ENCODE measurements at places on chromosomes 7 and 10. TPM values are rescaled to one million over a fixed set of nuclear protein-coding genes. Genes with fewer than 3 reads are reported as not detected.
A peak's percentile ranks its signal among the peaks of the same experiment; 100 is the strongest.

DNA sequence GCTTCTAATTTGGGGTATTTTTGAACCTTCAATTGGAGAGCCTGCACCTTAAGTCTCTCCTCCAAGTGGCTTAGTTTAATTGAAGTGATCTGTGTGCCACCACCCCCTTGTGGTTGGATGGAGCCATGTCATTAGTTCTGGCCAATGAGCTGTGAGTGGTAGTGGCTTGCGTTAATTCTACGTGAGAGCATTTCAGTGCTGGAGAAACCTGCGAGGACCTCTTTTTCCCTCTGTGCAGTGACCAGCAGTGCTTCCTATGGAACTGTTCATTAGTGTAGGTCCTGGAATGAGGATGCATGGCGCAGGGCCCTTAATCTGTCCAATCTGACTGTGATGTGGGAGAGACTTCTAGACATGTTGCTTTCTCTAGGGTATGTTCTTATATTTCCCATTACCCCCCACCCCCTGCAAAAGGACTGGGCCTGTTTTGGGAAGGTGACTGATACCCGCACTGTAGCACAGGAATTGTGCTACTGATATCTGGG is 3.8 kb downstream of the HILPDA start:
- peak; percentile 57 for DNase-seq

GRCh38 chr10:87750001-87750671 is 67.9 kb downstream of the ATAD1 start:
- DNase-seq, result no peak

DNA sequence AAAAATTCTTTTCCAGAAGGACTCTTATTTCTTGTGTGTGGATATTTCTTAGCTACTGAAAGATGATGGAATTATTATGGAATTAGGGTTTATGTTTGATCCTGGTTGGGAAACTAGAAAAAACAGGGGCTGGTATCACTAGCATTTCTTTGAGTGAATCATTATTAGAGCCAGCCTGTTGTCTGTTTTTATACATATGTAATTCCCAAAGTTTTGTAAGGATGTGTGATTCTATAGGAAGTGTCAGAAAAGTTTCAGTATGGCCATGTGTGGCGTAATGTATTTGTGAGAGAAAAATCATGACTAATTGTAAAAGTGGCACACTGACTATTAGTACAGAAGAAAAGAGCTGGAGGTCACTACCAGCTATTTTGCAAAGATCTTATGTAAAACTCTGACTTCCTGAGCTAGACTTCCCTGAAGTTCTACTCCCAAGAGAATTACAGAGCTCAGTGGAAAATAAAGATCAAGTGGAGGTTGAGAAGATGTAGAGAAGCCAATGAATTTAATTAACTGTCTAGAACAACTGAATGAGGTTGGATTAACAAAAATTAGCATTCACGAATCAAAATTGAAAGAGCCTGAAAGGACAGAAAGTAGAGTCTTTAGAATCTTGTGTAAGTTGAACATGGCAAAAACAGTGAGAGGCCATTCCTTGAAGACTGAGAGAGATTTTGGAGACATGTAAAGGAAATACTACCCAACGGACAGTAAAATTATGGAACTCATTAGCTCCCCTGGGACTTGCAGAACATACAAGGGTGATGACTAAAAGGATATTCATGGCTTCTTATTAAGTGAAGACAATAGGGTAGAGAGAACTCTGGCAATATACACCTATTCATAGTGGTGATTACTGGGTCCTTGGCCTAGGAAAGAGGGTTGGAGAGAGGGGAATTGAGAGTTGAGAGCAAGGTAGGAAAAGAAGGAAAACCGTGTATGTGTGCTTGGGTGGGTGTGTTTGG is 12.5 kb downstream of the ZNF365 start:
- no peak for DNase-seq

DNA sequence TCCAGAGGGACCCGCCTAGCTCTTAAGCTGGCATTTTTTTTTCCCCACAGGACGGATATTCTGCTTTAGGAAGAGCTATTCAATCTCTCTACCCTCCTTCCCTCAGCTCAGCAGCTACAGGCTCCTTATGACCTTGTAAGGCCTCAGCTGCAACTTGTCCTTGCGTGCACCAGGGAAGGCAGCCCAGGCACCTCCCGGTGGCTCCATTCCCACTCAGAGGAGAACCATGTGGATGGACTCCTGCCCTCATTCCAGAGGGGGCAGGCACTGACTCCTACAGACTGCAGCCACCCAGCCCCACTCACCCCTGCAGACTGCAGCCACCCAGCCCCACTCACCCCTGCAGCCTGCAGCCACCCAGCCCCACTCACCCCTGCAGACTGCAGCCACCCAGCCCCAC is 73.7 kb downstream of the ITIH5 start:
- no peak for DNase-seq

DNA sequence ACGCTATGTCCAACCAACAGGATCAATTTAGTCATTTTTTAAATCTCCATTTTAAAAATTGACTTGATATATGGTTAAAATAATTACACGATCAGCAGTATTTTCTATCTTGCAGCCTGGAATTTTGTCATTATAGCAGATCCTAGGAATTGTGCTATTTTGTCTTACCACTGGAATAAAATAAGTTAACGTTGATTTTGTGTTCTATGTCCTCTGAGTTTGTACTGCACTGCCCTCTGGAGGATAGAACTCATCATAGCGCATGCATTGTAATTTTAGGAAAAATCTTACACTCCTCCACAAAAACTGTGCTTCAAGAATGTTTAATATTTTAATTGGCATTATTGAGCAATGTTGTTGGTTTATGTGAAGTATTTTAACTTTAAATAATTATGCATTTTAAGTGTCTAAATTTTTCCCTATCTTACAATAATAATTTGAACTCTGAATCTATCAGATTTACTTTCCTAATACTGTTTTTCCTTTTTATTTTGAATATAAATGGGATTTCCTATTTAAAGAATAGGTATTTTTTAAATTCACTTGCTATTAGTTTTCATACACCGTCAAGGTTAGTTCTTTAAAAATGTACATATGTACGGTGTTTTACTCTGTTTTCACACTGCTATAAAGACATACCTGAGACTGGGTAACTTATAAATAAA is 220.1 kb downstream of the PPP1R3A start:
- DNase-seq, result no peak

GRCh38 chr10:131994435-131994834 is 12.7 kb upstream of the BNIP3 start:
- DNase-seq, result no peak

DNA sequence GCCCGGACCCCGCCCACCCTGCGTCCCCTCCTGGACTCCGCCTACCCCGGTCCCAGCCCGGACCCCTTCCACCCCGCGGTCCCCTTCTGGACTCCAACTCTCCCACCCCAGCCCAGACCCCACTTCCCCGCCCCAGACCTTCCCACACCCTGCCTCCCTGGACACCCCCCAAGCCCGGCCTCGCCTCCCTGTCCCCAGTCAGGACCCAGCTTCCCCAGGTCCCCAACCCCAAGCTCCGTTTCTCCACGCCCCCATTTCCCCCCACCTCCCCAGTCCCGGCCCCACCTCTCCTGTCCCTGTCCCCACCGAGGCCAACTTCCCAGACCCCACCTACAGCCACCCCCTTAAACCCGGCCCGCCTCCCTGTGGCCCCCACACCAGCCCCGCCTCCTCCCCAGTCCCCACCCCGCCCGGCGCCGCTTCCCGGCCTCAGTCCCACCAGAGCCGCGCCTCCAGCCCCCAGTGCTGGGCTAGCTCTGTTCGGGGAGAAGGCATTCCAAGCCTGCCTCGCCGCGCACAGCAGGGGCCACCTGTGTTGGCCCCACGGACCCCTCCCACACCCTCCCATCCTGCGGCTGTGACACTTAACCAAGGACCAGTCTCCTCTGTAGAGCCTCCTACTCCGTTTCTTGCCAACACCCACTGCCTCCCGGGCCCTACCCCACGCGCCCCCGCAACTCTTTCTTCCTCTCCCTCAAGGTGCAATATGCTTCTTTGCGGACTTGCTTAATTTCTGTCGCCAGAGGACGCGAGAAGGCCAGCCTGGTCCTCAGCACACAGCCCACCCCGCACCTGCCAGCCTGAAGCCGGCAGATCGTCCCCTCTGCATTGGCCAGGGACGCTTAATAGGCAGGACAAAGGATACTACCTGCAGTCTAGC is 736 bp upstream of the ITIH5 start:
- DNase-seq, result no peak

DNA sequence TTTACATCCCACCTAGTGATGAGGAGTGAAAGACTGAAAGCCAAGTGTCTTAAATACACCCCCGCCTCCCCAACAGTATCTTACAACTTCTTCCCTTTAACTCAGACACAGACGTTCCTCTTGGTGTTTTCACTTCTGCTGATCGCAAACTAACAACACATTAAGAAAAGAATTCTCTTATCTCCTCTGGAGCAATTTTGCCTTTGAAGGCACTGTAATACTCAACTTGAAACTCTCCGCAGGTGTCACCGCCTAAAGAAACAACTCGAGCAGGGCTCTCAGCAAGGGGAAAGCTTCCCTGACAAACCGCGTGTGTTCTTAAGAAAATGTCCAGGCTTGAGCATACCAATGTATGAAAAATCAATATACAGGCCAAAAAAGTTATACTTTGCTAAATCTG is 452 bp downstream of the SEMA3C start:
- peak; percentile 29 for DNase-seq

GRCh38 chr10:11144626-11145494 is 127.2 kb downstream of the CELF2 start:
- no peak for DNase-seq

GRCh38 chr10:76298329-76298728 is 866.9 kb downstream of the LRMDA start:
- no peak for DNase-seq

- no peak for DNase-seq
Measured at GRCh38 chr7:23907012-23907411, 197.0 kb downstream of the STK31 start.

DNA sequence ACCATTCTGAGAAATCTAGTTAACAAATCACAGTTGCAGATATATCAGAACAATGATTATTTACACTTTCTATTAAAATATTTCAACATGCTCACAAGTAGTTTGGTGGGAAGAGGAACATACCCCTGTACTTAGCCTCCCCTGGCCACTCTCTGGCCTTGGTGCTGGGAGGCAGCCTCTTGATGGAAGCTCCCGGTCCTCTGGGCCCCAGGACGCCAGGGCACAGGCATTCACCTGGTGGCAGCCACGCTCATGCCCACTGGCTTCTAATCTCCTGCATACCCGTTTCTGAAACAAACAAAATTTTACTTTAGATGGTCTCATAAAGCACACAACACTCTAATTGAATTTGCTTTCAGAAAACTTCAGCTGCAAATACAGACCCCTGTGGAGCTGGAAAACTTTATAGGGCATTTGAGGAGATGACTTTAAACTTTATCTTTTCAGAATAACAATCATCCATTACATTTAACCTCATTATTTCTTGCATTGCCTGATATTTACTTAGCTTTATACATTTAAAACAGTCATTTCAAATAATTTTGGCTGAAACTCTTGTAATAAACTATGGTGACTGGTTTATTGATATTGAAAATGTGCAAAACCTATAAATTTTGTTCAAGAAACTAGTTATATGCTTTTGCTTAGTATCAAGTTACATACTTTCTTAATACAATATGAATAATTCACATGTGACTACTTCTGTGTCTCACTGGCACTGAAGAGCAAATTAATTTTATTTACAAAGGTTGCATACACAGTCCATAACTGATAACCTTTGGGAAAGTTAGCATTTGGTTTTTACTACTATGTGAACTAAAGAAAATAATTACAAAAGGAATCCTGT is 30.8 kb downstream of the C10orf143 start:
- no peak for DNase-seq

DNA sequence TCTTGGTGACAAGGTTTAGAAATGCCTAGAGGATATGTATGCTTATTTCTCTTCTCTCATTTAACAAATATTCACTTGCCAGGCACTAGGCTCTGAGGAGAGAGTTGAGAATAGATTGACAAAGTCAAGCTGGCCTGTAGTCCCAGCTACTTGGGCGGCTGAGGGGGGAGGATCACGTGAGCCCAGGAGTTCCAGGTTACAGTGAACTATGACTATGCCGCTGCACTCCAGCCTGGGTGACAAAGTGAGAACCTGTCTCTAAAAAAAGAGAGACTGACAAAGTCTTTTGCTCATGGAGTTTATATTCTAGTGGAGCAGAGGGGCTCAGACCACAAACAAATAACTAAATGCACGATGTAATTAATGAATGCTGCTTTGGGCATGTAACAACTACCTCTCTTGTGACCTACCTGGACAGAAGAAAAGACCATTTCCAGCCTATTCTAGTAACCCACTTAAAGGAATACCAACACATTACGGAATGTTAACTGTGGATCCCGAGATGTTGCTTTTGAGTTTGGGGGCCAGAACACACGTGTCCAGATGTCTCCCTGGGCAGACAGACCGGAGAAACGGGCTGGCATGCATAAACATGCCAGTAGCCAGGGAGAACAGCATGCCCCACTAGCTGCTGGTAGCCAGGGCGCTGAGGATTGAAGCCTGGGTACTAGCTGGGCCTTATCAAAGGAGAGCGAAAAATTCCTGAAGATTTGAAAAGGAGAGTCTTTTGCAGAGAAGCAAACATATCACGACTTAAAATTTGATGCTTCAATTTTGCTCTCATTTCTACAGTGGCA is 2.6 kb upstream of the BMPR1A start:
- no peak for DNase-seq

GRCh38 chr7:30140456-30140855 is 5.7 kb downstream of the MTURN start:
- DNase-seq, result no peak

DNA sequence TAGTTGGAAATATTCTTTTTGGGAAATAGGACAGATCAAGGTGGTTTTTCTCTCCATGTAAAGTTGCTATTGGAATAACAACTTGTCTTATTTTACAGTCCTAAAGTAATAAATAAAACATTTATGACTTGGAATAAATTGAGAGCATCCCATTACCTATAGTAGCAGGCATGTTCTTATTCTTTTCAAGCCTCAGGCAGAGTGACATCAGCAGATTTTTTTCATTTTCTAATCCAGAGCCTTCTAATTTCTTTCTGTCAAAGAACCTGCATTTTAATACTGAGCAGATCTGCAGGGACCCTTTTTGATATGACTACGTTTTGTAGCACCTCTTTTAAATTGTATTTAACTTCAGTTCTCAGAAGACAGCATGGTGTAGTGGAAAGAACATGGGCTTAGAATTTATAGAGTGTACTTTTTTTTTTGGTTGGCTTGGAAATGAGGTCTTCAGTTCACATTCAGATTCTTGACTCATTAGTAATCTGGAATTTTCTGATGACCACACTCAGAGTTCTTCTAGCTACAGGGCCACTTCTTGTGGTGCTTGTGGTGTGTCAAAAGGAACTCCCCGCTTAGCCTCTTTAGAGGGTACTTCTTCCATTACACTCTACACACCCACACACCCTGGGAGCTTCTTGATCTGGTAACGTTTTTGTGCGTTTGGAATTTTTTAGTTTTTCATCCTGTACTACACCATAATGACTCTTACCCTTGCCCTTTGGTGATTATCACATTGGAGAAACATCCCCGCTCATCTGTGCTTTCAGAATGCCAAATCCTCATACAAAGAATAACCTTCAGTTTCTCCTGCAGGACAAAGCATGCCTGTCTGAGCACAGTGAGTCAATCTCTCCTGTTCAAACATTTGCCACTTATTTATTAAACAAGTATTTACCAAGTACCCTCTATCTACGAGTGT is 34.6 kb downstream of the AGK start:
- DNase-seq, result no peak

- DNase-seq, result peak; percentile 80
Measured at GRCh38 chr7:76296743-76297740, 5.4 kb upstream of the HSPB1 start.

GRCh38 chr7:27614095-27614494 is 48.6 kb downstream of the HIBADH start:
- DNase-seq, result no peak

Gene CDH23
- total RNA-seq, result 1.0 TPM

Gene TRIM74
- 0.39 TPM for total RNA-seq

Gene SEC31B
- 5.1 TPM for total RNA-seq

Gene IFIT1B
- total RNA-seq, result not detected

Gene ZNF438
- 0.58 TPM for total RNA-seq

Gene ADCY1
- 3.6 TPM for total RNA-seq

Gene NPY4R
- total RNA-seq, result 0.56 TPM

Gene CHAT
- 0.18 TPM for total RNA-seq
